ENCODE measurements at places on chromosomes 4 and X.

- DNase-seq = no peak
Measured at GRCh38 chrX:118839334-118839958, 15.8 kb downstream of the ZCCHC12 start.

DNA sequence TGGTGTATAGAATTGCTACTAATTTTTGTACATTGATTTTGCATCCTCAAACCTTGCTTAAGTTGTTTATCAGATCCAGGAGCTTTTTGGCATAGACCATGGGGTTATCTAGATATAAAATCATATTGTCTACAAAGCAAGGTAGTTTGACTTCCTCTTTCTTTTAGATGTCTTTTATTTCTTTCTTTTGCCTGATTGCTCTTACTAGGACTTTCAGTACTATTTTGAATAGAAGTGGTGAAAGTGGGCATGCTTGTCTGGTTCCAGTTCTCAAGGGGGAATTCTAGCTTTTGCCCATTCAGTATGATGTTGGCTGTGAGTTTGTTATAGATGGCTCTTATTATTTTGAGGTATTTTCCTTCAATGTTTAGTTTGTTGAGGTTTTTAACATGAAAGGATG, 187.9 kb upstream of the LCORL start:
- DNase-seq = no peak

GRCh38 chr4:3467601-3468031, 4.5 kb downstream of the DOK7 start:
- no peak for DNase-seq

- no peak for DNase-seq
Measured at GRCh38 chr4:94454405-94454804, 2.7 kb downstream of the PDLIM5 start.

DNA sequence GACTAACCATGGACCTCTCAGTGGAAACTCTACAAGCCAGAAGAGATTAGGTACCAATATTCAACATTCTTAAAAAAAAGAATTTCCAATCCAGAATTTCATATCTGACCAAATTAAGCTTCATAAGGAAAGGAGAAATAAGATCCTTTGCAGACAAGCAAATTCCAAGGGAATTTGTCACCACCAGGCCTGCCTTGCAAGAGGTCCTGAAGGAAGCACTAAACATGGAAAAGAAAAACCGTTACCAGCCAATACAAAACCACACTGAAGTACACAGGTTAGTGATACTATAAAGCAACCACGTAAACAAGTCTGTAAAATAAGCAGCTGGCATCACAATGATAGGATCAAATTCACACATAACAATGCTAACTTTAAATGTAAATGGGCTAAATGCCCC, 156.6 kb downstream of the FAM13A start:
- no peak for DNase-seq

- DNase-seq = no peak
Measured at GRCh38 chrX:46234775-46235174, 310.4 kb downstream of the ZNF674 start.

GRCh38 chrX:44085209-44085608, 112.0 kb upstream of the NDP start:
- no peak for DNase-seq

DNA sequence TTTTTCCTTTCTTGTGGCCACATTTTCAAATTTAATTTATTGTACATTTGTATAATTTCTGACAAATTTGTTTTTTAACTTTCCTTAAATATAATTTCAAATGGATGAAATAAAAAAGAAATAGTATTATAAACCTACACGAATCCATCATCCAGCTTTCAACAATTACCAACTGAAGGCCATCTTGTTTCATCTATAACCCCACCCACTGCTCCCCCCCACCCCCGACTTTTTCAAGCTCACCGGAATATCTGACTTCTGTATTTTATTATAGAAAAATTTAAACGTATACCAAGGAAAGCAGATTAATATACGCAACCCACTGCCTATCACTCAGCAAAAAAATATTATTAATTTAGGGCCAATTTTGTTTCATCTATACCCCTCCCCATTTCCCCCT, 1.1 kb downstream of the MORF4L2 start:
- DNase-seq = no peak
